Left kidney (tissue), 8 donors: ENCODE measurements at places on chromosomes 4 and X. TPM values are rescaled to one million over a fixed set of nuclear protein-coding genes. Genes with fewer than 3 reads are reported as not detected.

GRCh38 chr4:7503559-7504249 is 69.0 kb upstream of the PSAPL1 start:
- no peak for DNase-seq

- DNase-seq = no peak
Measured at GRCh38 chr4:10877076-10877475, 192.5 kb upstream of the CLNK start.

Gene RBM46
- polyA plus RNA-seq = 0.05 TPM

DNA sequence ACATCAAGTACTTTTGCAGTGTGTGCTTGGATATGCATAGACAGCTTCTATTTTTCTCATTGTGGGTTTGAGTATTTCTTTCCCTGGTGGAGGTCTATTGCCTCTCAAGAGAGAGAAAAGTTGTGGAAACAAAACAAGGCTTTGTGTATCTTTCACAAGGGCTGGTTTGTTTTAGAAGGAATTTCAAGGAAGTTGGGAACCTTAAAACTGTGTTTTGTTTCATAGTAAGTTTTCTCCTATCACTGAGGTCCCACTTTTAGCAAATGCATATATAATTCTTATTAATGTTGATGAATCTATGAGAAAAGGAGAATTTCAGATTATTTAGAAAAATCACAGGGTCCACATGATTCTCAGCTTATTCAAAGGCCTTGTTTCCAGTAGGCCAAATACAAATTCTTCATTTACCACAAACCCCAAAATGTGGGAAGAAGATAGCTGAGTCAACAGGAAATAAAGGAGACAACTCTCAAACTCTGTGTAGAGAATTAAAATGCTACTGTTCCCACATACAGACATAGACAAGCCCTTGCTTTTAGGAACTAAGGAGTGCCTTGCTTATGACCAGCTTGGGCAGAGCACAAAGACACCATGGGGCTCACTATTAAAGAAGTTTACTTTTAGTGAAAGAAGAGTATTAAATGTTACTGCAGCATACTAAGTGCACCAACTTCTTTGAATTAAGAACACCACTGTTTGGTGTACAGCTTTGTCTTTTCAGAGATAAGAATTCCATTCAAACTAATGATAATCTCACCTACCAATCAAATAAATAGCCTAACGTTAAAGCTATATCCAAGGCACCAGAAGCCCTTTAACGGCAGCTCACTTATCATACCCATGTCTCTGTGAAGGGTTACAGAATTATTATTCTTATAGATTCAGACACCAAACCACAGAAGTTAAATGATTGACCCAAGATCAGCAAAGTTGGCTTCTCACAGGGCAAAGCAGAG is 177.4 kb upstream of the LEF1 start:
- DNase-seq = no peak

Gene HAUS3
- 25.9 TPM for polyA plus RNA-seq

GRCh38 chr4:53477038-53477565 is 99.7 kb downstream of the FIP1L1 start:
- no peak for DNase-seq
